ENCODE measurements at places on chromosomes 6 and 20. TPM values are rescaled to one million over a fixed set of nuclear protein-coding genes. Genes with fewer than 3 reads are reported as not detected.
A peak's percentile ranks its signal among the peaks of the same experiment; 100 is the strongest.

DNA sequence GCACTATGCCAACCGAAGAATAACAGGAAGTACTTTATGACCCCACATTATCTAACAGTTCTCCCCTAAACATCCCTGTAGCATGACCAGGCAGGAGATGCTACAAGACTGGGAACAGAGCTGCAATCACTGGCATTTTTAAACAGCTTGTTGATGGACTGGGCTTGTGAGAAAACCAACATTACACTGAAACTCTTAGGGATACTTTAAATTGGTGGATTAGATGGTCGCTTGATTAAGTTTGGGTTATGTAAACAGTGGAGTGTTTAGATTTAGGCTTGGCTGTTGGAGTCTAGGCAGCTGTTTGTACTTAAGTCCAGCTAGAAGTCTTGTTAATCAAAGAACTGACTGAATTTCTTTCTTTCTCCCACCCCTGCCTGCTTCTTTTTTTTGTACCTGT lies 234.1 kb upstream of the BMP2 start:
- no peaks in the 10 kb centered on the region for H3K36me3 ChIP-seq
- H3K27ac ChIP-seq = no peak overlapping the region
- peak; percentile 15 for DNase-seq

The TMEM200A gene
- 28.7 TPM for polyA plus RNA-seq

- no peak for DNase-seq
- H3K27me3 ChIP-seq = no peaks in the 10 kb centered on the region
- no peak overlapping the region for H3K27ac ChIP-seq
These were observed 35.3 kb downstream of the EZR start for GRCh38 chr6:158783851-158784250.

DNA sequence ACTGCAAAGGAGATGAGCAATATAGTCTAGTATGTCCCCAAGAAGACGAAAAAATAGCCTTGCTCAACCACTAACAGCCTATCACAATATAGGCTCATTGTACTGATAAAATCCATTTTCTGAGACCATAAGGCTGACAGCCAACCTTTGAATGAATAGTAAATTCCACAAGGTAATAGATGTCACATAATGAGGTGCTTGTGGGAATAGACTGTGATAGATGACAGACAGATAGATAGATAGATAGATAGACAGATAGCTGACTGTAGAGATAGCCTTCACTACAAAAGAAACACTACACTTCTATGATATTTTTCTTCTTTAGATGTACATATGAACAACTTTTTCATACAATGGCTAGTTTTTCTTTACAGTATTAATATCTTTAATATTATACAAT lies 760.3 kb upstream of the NRSN1 start:
- no peaks in the 10 kb centered on the region for H3K36me3 ChIP-seq
- H3K4me1 ChIP-seq = no peaks in the 10 kb centered on the region
- no peaks in the 10 kb centered on the region for H3K27me3 ChIP-seq
- no peak overlapping the region for H3K27ac ChIP-seq
- DNase-seq = no peak

GRCh38 chr20:47377122-47377722 lies 20.7 kb upstream of the ZMYND8 start:
- no peak for DNase-seq
- H3K27ac ChIP-seq = no peak overlapping the region
- no peak overlapping the region for H3K4me3 ChIP-seq
- H3K4me1 ChIP-seq = peaks cover 3% of the 10 kb centered on the region
- H3K36me3 ChIP-seq = no peaks in the 10 kb centered on the region
- no peaks in the 10 kb centered on the region for H3K27me3 ChIP-seq

GRCh38 chr20:36745234-36745926 lies 510 bp downstream of the NDRG3 start:
- no peak overlapping the region for H3K27ac ChIP-seq
- peak overlapping the region; percentile 75 for H3K4me3 ChIP-seq
- DNase-seq = no peak
- H3K4me1 ChIP-seq = peaks cover 17% of the 10 kb centered on the region

- no peak overlapping the region for H3K27ac ChIP-seq
- DNase-seq = peak; percentile 75
- no peaks in the 10 kb centered on the region for H3K36me3 ChIP-seq
- H3K4me3 ChIP-seq = no peak overlapping the region
- peaks cover 9% of the 10 kb centered on the region for H3K4me1 ChIP-seq
- H3K27me3 ChIP-seq = no peaks in the 10 kb centered on the region
These were observed 6.0 kb upstream of the TRIM26 start for GRCh38 chr6:30219244-30219643.

GRCh38 chr6:136709429-136709828 lies 82.8 kb downstream of the MAP3K5 start:
- no peaks in the 10 kb centered on the region for H3K36me3 ChIP-seq
- no peak overlapping the region for H3K4me3 ChIP-seq
- H3K4me1 ChIP-seq = no peaks in the 10 kb centered on the region
- H3K27ac ChIP-seq = no peak overlapping the region
- no peaks in the 10 kb centered on the region for H3K27me3 ChIP-seq

DNA sequence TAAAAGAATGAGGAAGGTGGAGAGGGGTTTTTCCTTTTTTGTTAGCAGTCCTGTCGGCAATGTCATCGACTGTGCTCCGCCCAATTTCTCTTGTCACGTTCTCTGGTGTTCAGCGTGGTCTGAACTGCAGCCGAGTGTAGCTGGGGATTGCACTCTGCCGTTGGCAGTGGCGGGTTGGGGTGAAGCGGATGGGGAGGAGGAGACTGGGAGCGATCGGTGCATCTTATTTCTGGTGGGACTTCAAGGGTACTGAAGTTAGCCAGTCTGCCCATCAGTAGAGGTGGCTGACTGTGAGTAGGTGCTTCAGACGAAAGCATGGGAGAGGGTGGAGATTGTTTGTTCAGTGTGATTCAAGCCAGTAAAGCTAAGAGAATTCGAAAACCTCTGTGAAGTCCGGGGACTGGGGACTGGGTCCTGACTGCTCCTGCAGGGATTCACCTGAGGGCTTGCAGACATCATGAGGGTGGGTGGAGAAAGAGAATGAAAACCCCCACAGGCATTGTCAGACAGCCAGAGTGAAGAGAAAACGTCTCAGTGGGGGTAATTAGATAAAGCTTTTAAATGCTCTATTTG lies 5.1 kb downstream of the RREB1 start:
- no peak overlapping the region for H3K27ac ChIP-seq
- DNase-seq = no peak
- no peaks in the 10 kb centered on the region for H3K27me3 ChIP-seq
- no peaks in the 10 kb centered on the region for H3K36me3 ChIP-seq
- no peak overlapping the region for H3K4me3 ChIP-seq
- H3K4me1 ChIP-seq = peaks cover 22% of the 10 kb centered on the region

DNA sequence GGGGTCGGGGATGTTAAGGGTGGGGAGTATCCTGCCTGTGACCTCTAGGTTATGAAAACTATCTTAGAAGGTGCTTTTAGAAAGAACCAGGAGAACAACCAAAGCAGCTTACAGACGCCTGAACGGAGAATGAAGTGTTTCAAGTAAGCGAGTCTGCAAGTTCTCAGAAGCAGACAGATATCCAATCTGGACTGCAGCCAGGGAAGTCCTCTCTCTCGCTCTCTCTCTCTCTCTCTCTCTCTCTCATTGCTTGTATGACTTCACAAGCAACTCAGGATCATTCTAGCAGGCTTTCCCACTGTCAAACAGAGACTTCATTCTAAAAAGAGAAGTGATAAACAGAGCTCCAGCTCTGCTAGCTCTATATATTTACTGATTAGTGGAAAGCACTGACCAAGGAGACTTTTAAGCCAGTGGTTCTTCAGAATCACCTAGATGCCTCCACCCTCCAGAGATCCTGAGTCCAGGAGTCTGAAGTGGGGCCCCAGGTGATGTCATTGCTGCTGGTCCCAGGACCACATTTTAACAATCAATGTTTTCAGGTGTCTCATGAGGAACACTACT lies 6.0 kb downstream of the TCF21 start:
- no peak overlapping the region for H3K27ac ChIP-seq
- DNase-seq = peak; percentile 40
- H3K4me1 ChIP-seq = peaks cover 25% of the 10 kb centered on the region
- H3K27me3 ChIP-seq = peaks cover 76% of the 10 kb centered on the region

The CST3 gene
- 121 TPM for polyA plus RNA-seq

Data from muscle of leg (tissue), 16 donors.